ENCODE measurements at places on chromosomes 7 and 10. TPM values are rescaled to one million over a fixed set of nuclear protein-coding genes. Genes with fewer than 3 reads are reported as not detected.
A peak's percentile ranks its signal among the peaks of the same experiment; 100 is the strongest.

The EVX1 gene
- not detected for total RNA-seq

The GJD4 gene
- not detected for total RNA-seq

The LIPJ gene
- total RNA-seq = not detected

The ERVW-1 gene
- total RNA-seq = not detected

The PLXNA4 gene
- total RNA-seq = 0.01 TPM

The HNRNPF gene
- 449 TPM for total RNA-seq

The ADAM8 gene
- total RNA-seq = 0.93 TPM

DNA sequence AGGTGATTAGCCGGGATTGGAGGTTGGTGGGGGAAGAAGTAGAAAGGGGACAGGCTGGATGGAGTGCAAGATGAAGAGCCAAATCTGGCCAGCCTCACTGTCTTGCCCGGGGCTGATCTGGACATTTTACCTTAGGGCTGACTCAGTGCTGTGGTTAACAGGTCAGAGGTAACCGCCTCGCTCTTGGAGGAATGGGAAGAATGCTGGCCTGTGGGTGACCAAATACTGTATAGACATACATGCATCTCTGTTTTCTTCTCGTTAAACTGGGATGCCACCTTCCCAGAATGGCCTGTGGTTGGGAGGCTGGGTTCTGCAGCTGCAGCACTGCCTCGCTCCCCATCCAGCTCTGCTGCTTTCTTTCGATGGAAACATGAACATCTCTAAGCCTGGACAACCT, 120.0 kb downstream of the SEC23IP start:
- H3K4me1 ChIP-seq = 0 out of 2 replicates have a peak, but pooled peaks cover 5% of the 10 kb centered on the region
- no peak overlapping the region for H3K4me3 ChIP-seq
- peaks cover 3% of the 10 kb centered on the region for H3K27me3 ChIP-seq

DNA sequence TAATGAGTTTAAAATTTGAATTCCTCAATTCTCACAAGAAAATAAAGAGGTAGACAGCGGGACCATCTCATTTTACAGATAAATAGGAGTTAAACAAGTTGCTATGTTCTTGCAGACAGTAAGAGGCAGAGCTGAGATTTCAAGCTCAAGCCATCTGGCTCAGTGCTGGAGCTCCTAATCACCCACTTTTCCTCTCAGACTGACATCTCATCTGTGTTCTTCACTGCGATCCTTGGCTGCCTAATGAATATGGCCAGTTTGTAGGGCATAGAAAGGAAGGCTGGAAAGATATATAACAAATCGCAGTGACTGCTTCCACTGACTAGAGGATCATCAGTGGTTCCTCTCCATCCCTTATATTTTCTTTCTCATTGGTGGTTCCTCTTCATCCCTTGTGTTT, 151.2 kb downstream of the MPP7 start:
- H3K36me3 ChIP-seq = no peaks in the 10 kb centered on the region
- DNase-seq = no peak
- H3K27me3 ChIP-seq = no peaks in the 10 kb centered on the region
- H3K4me3 ChIP-seq = no peak overlapping the region

DNA sequence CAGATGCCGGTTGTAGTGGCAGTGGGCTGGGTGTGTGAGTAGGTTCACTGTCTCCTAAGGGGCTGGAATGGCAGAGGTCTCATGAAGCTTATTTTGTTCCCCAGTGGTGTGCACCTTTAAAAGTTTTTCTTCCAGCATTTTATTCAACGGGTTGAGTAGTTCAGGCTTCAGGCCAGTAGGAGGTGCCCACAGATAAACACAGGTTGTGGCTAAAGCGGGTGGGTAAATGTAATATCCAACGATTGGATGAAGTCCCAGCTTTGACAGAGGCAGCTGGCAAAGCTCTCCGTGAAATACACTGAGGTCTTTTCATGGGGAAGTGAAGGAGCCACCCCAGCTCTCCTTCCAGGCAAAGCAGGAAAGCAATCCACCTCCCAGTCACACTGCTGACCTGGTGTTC, 339.8 kb upstream of the LRRTM3 start:
- H3K27me3 ChIP-seq = no peaks in the 10 kb centered on the region
- H3K27ac ChIP-seq = no peak overlapping the region
- no peaks in the 10 kb centered on the region for H3K4me1 ChIP-seq
- DNase-seq = no peak
- H3K4me3 ChIP-seq = no peak overlapping the region
- no peaks in the 10 kb centered on the region for H3K36me3 ChIP-seq

GRCh38 chr7:51295440-51296245, 21.0 kb downstream of the COBL start:
- no peaks in the 10 kb centered on the region for H3K27me3 ChIP-seq
- H3K27ac ChIP-seq = no peak overlapping the region
- no peak for DNase-seq
- peaks cover 9% of the 10 kb centered on the region for H3K4me1 ChIP-seq
- no peaks in the 10 kb centered on the region for H3K36me3 ChIP-seq

DNA sequence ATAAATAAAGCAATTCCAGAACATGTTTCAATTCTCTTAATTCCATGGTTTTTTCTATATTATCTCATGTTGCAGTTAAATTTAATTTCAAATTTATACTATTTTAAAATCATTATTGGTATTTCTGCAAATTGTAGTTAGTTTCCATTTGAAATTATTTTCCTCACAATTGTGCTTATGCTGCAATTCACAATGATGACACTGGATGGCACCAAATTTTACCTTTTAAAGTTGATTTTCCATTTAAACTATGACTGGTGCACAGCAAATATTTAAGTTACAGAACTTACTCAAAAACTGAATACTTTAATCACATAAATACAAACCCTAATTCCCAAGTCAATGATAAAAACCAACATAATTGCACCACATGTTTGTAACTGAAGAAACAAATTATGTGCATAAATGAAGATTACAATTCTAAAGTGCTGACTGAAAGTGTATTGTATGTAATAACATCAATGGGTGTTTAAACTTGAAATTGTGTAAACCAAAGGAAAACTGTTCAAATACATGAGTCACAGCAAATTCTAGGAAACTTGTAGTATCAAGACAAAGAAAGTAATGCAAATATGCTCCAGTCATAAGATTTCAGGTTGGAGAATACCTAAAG, 75.3 kb upstream of the AASS start:
- no peak overlapping the region for H3K4me3 ChIP-seq
- no peaks in the 10 kb centered on the region for H3K36me3 ChIP-seq
- peak; percentile 13 for DNase-seq
